ENCODE measurements at places on chromosomes 6 and 20.

GRCh38 chr6:5116243-5116991 lies 31.3 kb downstream of the PPP1R3G start:
- DNase-seq = no peak

- no peak for DNase-seq
Measured at GRCh38 chr20:48788486-48789072, 39.2 kb downstream of the PREX1 start.

- no peak for DNase-seq
Measured at GRCh38 chr6:82017773-82018172, 229.8 kb downstream of the IBTK start.

GRCh38 chr20:56417911-56418310 lies 5.9 kb downstream of the CASS4 start:
- no peak for DNase-seq

GRCh38 chr6:75528423-75528822 lies 34.8 kb upstream of the FILIP1 start:
- no peak for DNase-seq

DNA sequence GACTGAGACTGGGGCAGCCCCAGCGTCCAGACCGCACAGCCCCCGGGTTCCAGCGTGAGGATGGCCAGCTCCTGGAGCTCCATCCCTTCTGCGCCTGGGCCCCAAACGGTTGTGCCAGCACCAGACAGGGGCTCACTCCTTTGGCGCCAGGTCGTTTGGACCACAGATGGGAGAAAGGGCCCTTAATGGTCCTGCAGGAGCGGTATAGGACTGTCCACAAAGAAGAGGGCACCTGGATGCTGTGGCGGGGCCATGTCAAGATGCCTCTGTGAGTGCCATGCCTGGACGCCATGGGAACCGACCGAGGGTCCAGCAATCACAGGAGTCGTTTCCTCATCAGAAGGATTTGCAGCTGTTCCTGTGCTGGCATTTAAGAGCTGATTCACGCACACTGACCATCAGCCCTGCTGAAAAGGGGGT lies 82.7 kb downstream of the DLL1 start:
- DNase-seq = no peak

GRCh38 chr20:4811661-4812181 lies 90.0 kb downstream of the PRND start:
- DNase-seq = no peak

DNA sequence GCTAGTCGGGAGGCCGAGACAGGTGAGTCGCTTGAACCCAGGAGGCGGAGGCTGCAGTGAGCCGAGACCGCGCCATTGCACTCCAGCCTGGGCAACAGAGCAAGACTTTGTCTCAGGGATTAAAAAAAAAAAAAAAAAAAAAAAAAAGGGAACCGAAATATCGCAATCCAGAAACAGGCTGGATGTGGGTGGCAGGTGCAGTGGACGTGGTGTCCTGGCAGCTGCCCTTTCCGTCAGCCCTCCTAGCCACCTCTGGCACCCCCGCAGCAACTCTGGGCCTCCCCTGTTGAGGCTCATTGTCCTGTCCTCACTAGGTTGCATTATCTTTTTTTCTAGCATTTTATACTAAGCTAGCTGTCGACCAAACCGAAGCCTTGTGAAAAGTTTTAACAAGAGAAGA lies 113.5 kb downstream of the DTNBP1 start:
- DNase-seq = no peak

DNA sequence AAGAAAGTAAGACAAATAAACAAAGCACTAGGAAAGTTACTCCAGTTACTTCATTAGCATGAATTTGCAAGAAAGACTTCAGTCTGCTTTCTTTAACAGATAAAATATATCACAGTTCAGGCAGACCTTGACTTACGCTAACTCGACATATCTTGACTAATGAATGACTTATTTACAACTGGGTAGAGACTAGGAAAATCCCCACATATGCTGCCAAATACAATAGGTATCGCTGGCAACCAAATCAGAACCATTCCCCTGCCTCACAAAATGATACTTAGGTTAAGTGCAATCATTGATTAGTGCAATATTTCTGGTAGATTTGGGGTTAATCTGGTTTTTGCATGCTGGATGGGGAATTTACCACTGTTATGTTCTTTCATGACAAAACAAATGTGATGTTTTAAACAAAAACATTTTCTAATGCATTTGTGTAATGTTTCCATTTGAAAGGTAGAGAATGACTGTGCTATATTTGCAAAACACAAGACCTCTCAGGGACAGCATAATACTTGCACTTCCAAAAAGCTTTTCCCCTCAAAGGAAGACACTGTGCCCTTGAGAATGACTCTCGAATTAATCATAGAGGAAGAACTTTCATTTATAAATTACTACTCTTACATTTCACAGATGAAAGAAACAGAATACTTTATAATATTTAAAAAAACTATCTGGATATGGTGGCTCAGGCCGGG lies 101.6 kb downstream of the PRKN start:
- no peak for DNase-seq

- no peak for DNase-seq
Measured at GRCh38 chr6:139882234-139882633, 507.8 kb upstream of the CITED2 start.

DNA sequence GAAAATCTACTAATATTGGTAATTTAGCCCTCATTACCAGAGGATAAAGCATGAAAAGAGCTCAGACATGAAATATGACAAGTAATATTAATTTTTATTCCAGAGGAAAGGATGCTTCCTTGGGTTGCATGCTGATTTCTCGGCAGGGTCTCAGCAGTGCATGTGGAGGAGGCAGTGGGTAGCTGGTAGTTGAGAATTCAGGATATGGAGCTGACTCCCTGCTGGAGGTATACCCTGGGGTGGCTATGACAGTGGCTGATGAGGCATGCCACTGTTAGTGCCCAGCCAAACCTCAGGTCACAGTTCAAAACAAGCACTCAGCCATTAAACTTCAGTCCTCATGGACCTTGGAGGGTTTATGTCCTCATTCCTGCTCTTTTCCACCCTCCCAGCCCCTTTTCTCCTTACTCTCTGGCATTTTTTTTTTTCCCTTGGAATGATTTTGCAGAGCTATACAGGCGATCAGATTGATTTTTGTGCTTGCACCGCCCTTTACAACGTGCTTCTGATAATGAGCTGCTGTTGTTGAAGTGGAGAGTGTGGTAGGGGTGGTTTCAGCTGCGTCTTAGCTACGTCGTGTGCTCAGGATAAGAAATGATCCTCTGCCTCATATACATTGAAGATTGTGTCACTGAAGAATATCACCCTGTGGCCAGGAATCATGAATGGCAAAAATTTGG lies 761.9 kb upstream of the MMS22L start:
- DNase-seq = no peak

GRCh38 chr20:50301165-50301564 lies 110.5 kb downstream of the CEBPB start:
- no peak for DNase-seq

Measured in NCI-H187 (cell line).